ENCODE measurements at places on chromosomes 3 and 15.

DNA sequence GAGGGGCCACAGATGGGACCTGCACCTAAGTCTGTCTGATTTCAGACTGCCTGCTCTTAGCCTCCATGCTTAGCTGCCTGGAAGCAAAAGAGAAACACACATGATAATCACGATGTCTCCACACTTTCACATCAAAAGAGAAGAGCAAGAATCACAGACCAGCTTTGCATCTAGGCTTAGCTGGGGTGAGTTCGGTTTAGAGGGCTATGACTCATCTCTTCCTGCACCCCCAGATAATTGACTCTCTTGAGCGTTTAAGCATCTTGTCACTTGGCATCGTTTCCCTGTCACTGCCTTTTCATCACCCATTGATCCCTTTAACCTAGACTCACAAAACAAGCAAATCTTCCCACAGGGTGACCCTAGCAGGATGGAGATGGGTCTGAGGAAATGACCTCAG lies 124.0 kb downstream of the NTRK3 start:
- no peak for DNase-seq

DNA sequence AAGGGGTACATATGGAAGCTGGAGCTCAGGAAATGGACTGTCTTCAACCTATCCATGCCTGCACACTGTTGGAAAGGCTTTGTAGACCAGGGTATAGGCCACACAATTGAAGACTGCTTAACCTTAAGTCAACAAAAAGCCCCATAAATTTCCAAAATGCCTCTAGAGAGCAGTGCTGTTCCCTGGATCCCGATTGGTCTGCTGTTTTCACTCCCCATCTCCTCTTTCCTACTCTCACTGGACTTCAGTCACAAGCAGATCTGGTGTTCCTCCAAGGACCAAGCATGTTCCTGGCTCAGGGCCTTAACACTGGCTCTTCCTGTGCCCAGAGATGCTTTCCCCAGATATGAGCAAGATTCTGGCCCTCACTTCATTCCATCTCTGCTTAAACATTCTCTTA lies 22.8 kb upstream of the LRRC34 start:
- DNase-seq, result no peak

GRCh38 chr3:64073158-64073761 lies 50.0 kb upstream of the PSMD6 start:
- DNase-seq, result no peak

DNA sequence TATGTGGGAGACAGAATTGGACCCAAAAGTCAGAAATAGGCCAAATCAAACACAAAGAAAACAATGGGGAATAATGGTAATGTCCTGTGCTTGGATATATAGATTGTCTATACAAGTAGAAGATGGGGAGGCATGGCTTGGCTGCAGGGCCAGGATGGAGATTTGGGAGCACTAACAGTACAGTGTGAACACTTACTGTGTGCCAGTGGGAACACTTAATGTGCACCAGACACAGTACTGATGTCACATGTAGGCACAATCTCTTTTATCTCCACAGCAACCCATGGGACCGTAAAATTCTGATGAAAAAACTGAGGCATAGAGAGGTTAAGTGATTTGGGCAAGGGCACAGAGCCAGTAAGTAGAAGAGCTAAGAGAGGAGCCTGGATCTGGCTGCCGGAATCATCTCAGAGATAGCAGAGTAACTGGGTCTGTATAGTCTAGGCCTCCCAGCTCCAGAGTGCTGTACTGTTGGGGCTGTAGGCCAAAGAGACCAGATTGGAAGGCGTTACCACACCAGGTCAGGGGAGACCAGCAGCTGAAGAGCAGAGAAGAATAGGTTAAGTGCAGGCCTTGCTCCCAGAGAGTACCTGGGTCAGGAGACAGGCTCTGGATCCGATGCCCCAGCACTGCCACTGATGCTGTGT lies 63.3 kb downstream of the RLBP1 start:
- DNase-seq, result no peak

DNA sequence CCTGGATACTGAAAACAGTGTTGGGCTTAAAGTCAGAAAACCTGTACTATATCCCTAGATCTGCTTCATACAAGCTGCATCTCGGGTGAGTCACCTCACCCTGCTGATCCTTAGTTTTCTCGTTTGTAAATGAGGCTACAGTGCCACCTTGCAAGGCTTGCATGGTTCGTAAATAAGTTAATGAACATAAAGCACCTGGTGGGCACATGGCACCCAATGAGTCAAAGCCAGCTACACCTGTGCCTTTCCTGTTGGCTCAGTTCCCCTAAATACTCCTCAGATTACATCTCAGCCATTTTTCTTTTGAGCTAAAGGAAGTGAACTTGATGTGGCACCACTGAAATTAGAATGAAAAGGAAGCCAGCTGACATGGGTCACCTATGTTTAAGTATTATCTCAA lies 26.5 kb downstream of the RTP1 start:
- no peak for DNase-seq

DNA sequence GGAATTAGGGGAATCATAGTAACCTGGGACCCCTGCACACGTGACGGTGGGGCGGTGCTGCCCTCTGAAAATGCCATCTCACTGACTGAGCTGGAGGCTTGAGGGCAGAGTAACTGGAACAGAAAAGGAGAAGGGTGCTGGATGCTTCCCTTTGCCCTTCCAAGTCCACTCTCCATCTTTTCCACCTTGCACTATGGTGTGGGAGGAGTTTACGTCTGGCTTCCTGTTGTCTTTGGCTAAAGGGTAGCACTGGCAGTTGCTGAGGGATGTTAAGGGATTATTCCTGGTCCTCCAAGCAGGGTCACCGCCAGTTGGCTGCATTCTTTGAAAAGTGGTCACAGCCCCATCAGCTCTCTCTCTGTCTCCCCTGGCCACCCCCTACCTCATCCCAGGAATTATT lies 129.4 kb upstream of the SNTN start:
- no peak for DNase-seq

GRCh38 chr3:78562328-78562727 lies 1205.5 kb downstream of the ROBO1 start:
- no peak for DNase-seq

DNA sequence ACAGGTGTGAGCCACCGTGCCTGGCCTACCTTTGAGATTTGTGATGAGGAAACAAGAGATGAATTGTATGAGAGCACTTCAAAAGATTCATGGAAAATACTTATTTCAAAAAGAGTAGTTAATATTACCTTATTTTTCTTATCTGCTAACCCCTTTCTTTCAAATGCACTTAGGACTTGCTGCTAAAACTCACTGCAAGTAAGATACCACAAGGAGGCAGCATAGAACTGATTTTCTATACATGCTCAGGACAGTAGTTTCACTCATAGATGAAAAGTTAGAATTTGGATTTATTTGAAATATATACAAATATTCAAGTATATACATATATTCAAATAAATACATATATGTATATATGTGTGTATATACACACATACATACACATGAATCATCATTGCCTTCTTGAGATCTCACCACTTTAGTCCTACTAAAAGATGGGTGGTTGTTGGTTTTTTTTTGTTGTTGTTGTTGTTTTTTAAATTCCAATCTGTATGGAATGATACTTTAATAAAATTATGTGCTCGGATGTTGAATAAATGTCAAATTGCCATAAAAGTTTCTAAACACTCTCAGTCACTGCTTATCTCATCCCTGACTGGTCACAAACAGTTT lies 2.4 kb downstream of the CCNDBP1 start:
- DNase-seq, result peak; percentile 1

- DNase-seq, result no peak
Measured at GRCh38 chr15:51672155-51672687, 9.1 kb upstream of the SCG3 start.

DNA sequence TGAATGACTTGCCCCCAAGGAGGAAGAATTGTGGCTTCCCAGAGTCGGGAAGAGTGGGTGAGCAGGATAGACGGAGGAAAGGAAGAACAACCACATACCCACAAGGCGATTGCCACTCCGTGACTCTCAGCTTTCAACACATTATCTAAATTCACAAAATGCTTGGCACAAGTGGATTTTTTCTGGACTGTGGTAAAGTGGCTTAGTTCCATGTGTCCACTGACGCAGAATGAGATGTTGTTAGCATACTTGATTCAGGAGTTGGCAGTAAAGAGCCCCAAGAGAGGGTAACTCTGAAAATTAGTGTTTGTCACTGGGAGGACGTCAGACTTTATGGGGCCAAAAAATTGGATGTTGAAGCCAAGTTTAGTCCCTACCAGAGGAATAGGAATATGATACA lies 198.8 kb upstream of the CTNNB1 start:
- DNase-seq, result no peak

GRCh38 chr15:77107531-77108355 lies 36.8 kb upstream of the TSPAN3 start:
- DNase-seq, result peak; percentile 23

DNA sequence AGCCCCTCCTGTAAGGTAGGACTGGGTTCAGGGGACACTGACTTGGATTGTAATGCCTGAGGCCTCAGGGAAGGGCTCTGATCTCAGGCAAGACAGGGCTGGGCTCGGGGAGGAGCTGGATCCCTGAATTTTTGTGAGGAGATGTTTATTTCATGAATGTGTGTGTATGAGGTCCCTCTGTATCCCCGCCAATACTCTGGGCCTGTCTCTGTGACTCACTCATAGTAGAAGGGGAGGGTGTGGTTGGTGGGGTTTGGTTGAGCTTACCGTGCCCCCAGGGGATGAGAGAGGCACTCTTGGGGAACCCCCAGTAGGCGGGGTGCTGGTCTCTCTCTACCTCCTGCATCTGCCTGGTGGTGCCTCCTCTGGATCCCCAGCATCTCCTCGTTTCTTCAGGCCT lies 28.1 kb downstream of the RPSA start:
- DNase-seq, result no peak

DNA sequence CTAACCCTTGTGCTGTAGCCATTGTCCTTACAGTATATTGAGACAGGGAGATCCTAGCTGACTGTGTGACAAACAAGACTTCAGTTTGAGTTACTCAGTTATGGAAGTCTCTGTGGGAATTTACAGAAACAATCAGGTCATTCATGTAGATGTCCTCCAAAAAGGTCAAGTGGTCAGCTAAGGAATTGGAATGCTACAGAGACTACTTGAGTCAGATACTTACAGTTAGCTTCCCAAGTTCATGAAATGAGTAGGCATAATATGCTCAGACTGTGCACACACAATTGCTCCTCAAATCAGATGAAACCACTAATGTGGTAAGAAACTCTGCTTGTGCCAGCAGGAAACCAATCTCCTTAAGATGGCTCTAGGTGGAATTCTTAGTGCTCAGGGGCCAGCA lies 985.7 kb downstream of the NSUN3 start:
- no peak for DNase-seq

- no peak for DNase-seq
Measured at GRCh38 chr3:13292375-13292774, 127.7 kb downstream of the NUP210 start.

DNA sequence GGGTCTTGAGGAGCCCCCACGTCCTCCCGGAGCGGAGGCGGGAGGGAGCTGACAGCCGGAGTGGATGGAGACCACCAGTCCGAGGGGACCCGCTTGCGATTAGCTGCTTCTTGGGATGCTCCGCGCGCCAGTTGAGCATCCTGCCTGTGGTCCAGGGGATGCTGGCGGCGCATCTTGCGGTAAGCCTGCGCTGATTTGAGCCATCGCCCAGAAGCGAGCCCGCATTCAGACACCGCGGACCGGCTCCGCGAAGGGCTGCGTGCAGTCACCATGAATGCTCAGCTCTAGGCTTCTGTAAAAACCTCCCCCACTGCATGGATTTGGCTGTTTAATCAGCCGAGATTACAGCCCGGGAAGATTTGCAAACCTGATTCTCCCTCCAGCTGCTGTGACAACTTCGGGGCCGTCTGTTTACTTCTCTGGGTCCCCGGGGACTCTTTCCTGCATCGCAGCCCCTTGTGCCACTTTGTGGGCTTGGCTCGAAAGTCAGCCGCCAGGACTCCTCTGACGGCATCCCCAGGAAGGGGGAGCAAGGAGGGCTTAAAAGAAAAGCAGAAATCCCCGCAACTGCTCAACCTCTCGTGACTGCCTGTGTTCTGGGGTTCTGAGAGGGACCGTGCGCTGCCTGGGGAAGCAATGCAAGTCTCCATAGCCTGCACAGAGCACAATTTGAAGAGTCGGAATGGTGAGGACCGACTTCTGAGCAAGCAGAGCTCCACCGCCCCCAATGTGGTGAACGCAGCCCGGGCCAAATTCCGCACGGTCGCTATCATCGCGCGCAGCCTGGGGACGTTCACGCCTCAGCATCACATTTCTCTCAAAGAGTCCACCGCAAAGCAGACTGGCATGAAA lies 171.1 kb downstream of the KCNAB1 start:
- no peak for DNase-seq

GRCh38 chr15:27937851-27938250 lies 161.3 kb downstream of the OCA2 start:
- DNase-seq, result no peak

DNA sequence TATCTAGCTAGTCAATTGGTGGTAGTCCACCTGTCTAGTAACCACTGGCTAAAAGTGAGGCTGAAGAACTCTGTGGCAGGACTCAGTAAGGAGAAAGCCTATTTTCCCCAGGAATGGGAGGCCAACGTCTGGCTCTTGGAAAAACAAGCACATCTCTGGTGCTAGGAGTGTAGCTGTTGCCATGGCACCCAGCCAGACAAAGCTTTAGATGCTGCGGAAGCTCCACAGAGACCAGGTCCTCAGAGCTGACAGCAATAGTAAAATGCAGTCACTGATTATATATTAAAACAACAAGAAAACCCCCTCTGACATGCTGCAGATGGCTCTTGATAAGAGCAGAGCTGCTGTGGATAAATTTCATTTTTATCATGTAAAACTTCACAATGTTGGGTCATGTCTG lies 124.9 kb upstream of the STRIT1 start:
- DNase-seq, result no peak

GRCh38 chr3:132254076-132254755 lies 63.0 kb upstream of the ACP3 start:
- DNase-seq, result no peak

GRCh38 chr15:77040673-77041072 lies 30.2 kb downstream of the TSPAN3 start:
- DNase-seq, result no peak

DNA sequence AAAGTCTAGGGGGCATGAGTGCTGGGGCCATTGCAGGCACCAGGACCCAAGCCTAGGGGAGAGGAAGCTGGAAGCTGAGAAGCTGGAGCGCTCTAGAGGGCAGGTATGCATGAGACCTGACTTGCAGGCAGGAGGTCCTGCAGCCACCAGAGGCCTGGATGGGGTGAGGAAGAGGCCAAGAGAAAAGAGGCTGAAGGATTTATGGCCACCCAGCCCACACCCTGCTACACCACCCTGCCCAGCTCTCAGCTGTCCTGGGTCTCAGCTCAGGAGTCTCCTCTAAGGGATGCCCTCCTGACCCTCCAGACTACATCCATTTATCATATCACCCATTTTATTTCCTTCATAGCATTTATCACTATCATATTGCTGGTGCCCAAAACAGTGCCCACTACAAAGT lies 36.5 kb downstream of the RPN1 start:
- DNase-seq, result no peak

GRCh38 chr3:152264378-152264777 lies 4.4 kb upstream of the MBNL1 start:
- no peak for DNase-seq

GRCh38 chr15:29924750-29925149 lies 102.5 kb upstream of the TJP1 start:
- DNase-seq, result no peak

DNA sequence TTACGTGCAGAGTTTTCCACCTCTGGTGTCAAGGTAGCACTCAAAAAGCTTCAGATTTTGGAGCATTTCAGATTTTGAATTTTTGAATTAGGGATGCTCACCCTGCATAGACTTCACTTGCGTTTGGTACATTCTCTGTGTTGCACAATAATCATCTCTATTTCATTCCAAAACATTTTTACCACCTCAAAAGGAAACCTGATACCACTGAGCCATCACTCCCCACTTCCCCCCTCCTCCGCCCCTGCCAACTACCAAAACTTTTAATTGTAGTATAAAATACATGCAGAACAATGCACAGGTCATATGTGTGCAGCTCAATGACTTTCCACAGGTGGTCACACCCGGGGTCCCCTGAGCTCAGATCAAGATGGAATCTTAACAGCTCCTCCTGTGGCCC lies 208.8 kb downstream of the SV2B start:
- DNase-seq, result no peak

All from NCI-H1930 (cell line).